ENCODE measurements at places on chromosomes 4 and X.

GRCh38 chr4:94758700-94759399 is 1.1 kb downstream of the BMPR1B start:
- no peak for DNase-seq

- DNase-seq: no peak
Observed at GRCh38 chrX:30570505-30570904, 7.1 kb downstream of the TASL start.

- no peak for DNase-seq
Observed at GRCh38 chrX:49037883-49038475, 5.2 kb downstream of the TFE3 start.

DNA sequence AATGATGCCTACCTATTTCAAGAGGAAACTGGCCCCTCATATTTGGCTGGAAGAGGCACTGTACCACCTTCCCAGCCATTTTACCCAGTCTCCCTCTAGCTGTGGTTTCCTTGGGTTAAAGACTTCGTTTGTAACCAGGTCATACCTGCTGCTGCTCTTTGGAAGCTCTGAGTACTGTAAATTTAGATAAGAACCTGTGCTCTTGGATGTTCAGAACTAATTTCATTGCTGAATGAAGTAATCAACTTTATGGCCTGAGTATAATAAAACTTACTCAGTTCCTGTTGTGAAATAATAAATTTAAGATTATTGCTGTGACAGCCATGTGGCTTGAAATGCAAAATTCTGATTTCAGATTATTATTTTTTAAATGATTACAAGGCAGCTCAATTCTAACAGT is 12.2 kb downstream of the MTTP start:
- DNase-seq: no peak

- DNase-seq: no peak
Observed at GRCh38 chrX:8980756-8981155, 53.2 kb downstream of the FAM9B start.

GRCh38 chr4:2364654-2365053 is 53.8 kb downstream of the ZFYVE28 start:
- DNase-seq: no peak
